ENCODE measurements at places on chromosomes 6 and 20.

DNA sequence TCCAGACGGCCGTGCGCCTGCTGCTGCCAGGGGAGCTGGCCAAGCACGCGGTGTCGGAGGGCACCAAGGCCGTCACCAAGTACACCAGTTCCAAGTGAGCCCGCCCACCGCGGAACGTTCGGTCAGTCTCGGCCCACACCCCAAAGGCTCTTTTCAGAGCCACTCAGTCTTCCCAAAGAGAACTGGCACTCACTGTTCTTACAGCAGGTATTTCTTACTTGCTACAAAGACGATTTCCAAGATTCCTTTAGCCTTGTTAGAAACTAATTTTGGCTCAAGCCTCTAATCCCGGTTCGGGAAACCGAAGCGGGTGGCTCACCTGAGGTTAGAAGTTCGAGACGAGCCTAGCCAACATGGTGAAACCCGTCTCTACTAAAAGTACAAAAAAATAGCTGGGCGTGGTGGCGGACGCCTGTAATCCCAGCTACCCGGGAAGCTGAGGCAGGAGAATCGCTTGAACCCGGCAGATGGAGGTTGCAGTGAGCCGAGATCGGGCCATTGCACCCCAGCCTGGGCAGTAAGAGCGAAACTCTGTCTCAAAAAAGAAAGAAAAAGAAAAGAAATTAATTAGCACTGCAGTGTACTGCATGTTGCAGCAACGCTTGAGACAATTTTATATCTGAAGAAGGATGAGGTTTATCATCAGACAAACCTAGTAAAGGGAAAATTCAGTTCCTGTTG, 73.1 kb downstream of the OR2B2 start:
- DNase-seq, result no peak

DNA sequence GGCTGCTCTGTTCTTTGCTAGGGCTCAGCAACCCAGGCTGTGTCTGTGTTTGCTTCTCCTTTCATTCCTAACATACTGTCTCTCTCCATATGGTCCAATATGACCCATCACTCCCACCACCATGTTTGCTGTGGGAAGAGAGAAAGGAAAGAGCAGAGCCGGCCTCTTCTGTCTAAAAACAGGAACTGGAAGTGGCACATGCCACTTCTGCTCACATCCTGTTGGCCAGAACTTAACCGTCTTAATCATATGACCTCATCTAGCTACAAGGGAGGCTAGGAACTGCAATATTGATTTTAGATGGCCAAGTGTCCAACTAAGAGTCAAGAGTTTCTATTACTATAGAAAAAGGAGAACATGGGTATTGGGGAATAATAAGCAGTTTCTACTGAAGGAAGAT, 212.5 kb upstream of the CHD6 start:
- DNase-seq, result no peak

DNA sequence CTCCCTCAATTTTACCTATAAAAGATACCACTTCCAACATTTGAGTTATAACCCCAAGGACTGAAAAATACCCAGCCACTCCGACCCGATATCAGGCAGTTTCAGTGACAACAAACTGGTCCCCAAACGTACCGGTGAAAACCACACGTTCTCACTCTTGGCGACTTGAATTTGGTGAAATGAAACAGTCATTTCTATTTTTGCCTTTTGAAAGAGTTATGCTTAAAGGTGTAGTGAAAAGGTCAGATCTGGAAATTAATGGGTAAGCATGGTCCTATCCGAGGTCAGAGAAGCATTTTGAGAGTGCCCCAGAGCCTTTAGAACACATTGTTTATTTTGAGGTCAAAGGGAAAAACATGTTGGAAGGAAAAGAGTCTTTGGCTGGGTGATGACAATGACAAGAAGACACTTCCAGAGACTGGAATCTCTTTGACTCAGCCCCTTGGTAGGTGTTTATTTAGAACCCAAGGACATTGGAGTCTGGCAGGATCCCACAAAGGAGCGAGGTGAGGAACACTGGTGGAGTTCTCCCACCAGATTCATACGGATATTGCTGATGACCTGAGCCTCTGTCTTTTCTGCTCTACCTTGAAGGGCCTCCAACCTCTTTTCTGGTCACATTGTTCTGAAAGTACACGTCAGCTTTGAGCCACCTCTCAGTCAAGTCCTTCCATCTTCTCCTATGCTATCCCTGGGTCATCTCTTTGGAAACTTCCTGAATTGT, 235.0 kb downstream of the GMPR start:
- DNase-seq, result no peak

GRCh38 chr6:150435832-150436231, 67.0 kb downstream of the IYD start:
- DNase-seq, result no peak

DNA sequence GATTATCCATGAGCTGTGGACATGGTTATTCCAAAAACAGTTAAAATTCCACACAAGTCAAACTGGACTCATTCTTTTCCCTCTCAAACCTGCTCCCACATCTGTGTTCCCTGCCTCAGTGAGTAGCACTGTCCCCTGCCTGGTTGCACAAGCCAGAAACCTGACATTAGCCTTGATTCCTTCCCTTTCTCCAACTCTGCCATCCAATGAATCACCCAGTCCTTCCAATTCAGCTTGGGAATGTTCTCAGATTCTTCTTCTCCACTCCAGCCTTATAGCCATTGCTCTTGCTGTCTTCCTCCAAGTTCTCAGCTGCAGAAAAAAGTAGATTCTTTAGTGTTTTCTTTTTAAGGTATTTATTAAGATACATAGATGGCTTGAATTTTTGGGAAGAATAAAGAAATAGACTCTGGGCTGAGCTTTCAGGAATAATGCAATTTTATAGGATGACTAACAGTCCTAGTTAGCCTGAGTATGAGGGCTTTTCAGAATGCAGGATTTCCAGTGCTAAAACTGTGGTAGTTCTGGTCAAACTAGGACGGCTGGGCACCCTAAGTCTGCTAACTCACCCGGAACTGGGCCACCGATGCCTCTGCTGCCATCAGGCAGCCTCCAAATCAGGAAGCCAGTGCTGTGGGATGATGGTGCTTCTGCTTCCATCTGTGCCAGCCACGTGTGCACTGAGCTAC, 18.2 kb upstream of the SASH1 start:
- no peak for DNase-seq

DNA sequence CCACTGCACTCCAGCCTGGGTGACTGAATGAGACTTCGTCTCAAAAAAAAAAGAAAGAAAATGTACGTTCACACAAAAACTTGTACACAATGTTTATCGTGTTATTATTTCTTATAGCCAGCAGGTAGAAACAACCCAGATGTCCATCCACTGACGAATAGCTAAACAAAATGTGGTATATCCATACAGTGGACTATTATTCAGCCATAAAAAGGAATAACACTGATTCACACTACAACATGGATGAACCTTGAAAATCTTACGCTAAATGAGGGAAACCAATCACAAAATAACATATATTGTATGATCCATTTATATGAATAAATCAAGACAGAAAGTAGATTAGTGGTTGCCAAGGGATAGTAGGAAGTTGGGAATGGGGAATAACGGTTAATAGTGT, 75.1 kb upstream of the EPB41L1 start:
- DNase-seq, result no peak

DNA sequence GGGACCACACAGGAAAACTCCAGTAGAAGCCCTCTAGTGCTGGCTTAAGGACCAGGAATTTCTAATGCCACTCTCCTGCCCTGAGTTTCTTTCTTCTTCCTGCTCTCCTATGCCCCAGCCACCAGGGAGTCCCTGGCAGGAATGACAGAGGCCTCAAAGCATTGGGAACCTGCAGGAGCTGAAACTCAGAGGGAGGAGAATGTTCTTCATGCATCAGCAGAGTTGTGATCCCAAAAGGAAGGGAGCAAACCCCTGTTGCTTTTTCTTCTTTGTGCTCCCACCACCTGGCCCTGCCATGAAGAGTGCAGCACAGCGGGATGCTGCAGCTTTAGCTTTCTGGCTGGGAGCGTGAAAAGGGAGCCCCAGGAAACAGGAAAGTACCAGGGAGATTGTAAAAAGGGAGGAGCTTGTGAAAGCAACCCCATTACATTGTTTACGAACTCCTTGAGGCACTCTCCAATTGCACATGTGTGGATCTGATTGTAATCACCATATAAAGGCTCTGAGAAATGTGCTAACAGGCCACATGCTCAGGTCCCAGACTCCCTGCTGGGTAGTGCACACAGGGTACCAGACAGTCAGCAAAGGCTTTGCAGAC, 34.7 kb upstream of the FKBP1A start:
- DNase-seq, result no peak

GRCh38 chr6:47168180-47168579, 126.0 kb upstream of the ADGRF1 start:
- DNase-seq, result no peak

- no peak for DNase-seq
Measured at GRCh38 chr20:20780127-20780824, 67.8 kb upstream of the RALGAPA2 start.

GRCh38 chr20:24389686-24390085, 79.7 kb upstream of the SYNDIG1 start:
- DNase-seq, result no peak

GRCh38 chr20:25250508-25250907, 2.6 kb downstream of the PYGB start:
- no peak for DNase-seq

GRCh38 chr6:75813476-75814250, 64.6 kb downstream of the MYO6 start:
- DNase-seq, result no peak

GRCh38 chr6:164628302-164628931, 681.0 kb downstream of the C6orf118 start:
- no peak for DNase-seq

GRCh38 chr20:47886454-47887041, 101.3 kb upstream of the SULF2 start:
- no peak for DNase-seq

DNA sequence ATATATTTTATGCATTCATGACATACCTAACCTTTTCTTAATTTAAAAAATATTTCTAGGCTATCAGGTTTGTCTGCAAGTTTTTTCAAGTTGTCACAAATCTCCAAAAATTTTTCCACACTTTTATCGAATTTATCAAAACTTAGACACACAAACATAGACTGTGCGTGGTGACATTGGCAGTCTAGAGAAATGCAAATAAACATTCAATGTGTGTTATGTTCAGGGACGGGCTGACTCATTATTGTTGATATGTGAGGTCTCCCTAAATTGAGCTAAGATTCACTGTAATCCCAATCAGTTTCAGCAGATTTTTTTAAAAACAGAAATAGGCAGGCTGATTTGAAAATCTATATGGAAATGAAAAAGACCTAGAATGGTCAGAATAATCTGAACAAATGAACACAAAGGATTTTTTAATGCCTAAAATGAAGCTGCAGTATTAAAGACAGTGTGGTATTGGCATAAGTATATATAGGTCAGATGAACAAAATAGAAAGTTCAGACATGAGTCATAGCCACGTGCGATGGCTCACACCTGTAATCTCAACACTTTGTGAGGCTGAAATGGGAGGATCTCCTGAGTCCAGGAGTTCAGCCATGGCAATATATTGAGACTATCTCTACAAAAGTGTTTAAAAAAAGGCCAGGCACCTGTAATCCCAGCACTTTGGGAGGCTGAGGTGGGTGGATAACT, 19.2 kb downstream of the BLTP3A start:
- DNase-seq, result no peak

DNA sequence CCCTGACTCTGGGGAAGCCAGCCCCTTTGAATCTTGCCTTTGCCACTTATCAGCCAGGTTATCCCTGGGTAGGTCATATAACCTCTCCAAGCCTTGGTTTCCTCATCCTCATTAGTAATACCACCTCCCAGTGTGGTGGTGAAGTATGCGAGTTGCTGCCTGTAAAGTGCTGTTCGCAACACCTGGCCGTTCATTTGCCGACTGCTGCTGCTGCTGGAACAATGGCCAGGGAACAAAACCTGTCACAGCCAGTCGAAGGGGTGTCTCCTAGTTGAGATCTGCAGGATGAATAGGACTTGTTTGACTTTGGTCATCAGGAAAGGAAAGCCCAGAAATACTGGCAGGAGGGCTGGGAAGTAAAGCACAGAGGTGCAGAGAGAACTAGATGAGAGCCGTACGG, 6.1 kb downstream of the MANBAL start:
- DNase-seq, result no peak

DNA sequence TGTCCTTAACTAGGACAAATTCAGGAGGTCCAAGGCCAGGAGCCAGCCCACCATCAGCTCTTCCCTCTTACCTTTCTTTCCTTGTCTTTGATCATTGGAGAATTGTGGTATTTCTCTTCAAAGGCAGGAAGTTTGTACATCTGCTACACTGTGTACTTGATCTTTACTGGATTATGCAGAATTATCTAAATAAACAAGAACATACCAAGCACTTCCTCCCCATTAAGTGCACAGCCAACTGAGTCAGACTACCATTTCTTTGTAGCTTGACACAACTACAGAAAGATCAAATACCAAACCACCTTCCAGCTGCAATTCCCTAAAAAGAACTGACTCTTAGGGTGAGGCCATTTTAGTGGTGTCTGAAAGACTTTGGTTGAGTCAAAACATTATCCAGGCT, 195.1 kb downstream of the HDGFL1 start:
- no peak for DNase-seq

- no peak for DNase-seq
Measured at GRCh38 chr6:20846602-20847028, 312.4 kb downstream of the CDKAL1 start.

Data from stimulated activated CD8-positive, alpha-beta memory T cell treated with anti-CD3 and anti-CD28 coated beads, Interleukin-4, amount 100 ng/mL, for 1 hour (primary cell).